ENCODE measurements at places on chromosomes 4 and X.

- DNase-seq: peak; percentile 78
Measured at GRCh38 chr4:99946356-99947189, at the start of gene DNAJB14. Gene DNAJB14, minus strand, starts transcription at chr4:99946618. Its CDS starts 47 bp downstream, at chr4:99946571.

DNA sequence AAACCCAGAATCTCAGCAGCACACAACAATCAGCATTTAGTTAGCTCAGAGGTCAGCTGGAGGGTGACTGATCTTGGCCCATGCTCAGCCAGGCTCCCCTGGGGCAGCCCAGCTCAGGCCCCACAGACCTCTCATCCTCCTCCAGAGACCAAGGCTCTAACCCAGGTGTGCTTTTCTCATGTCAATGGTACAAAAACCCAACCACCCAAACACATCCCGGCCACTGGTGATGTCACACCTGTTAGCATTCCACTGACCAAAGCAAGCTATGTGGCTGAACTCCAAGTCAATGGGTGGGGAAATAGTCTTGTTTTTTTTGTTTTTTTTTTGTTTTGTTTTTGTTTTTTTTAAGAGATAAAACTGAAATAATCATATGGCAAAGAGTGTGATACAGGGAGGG is 77.5 kb downstream of the CYTL1 start:
- no peak for DNase-seq

DNA sequence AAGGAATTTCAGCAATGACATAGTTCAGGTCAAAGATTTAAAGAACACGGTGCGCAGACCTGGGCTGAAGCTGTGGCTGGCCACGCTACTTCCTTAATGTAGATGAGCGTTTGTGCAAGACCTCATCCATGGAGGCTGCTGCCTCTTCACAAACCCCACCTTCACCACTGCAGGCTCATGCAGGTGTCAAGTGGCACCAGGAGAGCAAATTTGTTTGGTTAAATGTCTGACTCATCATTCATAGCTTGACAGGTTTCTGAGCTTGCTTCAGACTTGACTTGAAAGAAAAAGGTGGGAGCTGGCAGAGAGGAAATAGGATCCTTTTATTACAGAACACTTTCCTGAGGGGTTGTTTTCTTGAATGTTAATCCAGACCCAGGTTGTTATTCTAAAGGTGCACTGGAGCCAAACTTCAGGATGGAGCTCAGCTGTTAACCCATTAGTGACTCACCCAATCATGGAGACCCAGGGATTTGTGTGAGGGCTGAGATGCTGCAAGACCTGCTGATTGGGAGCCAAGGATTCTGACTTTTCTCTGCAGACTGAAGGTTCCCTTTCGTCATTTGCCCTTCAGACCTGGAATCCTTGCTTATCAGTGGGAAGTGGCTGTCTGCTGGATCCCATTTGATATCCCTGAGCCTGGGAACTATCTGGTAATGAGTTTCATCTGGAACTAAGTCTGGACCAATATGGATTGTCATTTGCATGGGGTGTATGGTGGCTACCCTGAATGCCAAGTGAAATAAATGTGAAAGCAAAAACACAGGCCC is 315.3 kb downstream of the PTTG2 start:
- DNase-seq: no peak

GRCh38 chrX:31546126-31546525 is 474.3 kb upstream of the FTHL17 start:
- no peak for DNase-seq

DNA sequence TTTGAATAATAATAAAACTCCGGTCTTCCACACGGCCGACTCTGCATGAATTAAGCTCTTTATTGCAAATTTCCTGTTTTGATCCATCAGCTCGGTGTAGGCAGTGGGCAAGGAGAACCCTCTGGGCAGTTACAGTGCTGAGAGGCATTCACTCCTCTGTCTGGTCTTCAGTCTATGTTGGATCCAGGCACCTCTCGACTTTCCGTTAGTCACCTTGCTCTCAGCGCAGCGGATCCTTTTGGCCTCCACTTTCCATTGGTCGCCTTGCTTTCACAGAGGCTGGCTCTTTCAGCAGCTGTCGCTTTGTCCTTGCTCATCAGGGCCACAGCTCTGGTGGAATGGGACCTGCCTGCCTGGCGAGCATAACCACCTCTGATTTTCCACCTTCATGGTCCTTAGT is 52.9 kb downstream of the TRMT44 start:
- DNase-seq: no peak

DNA sequence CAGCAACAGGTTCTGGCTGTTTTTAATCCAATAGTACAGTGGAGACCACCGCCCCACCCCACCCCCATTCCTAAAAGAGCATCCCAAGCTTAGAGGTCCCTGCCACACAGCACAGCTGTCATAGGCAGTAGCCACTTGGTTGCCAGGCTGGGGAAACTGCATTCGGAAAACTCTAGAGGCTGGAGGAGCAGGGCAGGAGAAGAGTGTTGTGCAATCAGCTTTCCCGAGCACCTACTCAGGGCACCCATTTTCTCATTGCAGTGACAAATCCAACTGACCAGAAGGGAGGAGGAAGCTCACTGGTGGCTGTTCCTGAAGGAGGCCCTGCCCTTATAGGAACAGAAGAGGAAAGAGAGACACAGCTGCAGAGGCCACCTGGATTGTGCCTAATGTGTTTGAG is 1.1 kb downstream of the CXCL1 start:
- DNase-seq: no peak

GRCh38 chr4:171067422-171067821 is 745.8 kb upstream of the GALNTL6 start:
- no peak for DNase-seq

DNA sequence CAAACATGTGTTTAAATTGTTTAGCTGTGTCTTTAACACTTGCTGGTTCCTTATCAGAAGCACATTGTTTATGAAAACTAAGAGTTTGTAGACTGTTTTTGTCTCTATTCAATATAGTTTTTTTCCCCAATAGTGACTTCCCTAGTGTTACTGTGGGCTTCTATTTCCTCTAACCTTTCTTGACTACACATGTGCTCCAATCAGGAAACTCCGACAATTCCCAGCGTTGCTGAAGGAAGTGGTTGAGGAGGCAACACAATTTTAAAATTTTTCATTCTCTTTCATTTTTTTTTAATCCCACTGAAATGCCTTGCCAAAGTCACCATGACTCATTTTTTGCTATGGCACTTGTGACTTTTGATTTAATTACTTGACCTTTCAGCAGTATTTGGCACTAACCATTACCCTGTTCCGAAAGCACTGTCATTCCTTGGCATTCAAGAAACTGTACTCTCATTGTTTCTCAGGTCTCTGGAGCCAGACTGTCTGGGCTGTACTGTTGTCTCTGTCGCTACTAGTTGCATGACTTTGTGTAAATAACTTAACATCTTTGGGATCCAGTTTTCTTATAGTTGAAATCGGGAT is 67.6 kb upstream of the FREM3 start:
- no peak for DNase-seq

GRCh38 chrX:39377157-39377556 is 575.9 kb downstream of the MID1IP1 start:
- DNase-seq: no peak

DNA sequence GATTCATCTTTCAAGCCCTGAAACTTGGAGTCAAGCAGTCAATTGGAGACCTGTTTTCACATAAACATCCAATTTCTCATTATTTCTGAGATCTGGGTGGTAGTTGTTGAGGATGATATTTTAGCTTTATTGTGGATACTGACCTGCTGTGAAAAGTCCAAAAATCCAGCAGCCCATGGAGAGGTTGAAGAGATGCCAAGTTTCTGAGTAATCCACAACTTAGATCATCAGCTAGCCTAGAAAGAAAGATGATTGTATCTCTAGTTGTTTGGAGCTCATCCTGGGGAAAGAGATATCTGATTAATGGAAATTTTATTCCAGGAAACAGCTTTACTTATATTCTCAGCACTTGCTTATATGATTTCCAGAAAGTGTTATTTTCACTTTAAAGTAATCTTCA is 48.6 kb upstream of the DCX start:
- no peak for DNase-seq

- peak; percentile 29 for DNase-seq
Measured at GRCh38 chr4:47837094-47837907, 566 bp downstream of the CORIN start.

- no peak for DNase-seq
Measured at GRCh38 chr4:185112104-185112503, 31.0 kb upstream of the SLC25A4 start.

DNA sequence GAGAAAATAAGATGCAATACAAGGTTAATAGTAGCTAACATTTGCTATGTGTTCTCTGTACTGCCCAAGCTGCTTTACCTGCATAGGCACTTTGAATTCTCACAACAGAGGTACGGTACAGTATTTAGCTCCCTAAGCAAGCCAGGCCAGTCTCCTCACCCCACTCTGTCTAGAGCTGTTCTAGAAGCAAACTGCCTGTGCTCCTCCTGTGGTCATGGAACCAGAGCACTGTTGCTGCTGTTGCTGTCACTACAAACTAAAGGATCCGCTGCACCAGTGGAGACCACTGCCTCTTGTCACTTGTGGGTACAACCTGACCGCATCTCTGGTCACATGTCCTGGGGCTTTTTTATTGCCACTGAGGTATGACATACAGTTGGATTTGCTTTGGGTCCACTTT is 19.6 kb downstream of the ZNF330 start:
- DNase-seq: no peak

- no peak for DNase-seq
Measured at GRCh38 chrX:13473442-13474163, 95.8 kb upstream of the EGFL6 start.

DNA sequence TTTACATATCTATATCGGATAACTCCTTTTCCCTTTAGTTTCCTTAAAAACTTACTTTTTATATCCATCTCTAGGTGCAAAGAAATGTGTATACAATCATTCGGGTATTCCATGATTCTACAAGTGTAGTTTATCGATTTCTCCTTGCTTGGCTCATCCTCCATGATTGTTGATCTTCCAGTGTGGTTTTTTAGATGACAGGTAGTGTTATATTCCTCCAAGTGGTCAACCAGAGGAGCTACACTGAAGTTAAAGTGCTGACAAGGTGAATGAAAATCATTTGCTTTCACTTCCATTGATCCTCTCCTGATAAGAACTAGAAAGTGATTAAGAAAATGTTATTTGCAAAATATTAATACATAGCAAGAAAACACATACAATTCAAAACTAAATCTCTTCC is 38.5 kb downstream of the TMEM156 start:
- no peak for DNase-seq

DNA sequence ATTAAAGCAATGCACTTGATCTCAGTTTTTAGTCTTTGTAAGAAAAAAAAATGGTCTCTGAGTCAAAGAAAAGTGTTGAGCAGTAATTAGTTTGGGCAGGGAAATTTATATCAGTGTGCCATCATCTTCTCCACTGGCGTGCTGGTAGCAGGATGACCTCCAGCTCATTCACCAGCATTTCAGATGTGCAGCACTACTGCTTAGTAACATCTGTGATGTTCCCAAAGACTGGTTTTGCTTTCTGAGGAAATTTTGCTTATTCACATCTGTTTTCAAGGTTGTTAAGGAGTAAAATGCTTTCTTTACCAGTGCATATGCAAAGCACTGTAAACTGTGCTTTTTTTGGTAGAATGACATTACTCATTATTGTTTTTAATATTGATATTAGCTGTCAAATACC is 540.4 kb downstream of the TRAM1L1 start:
- no peak for DNase-seq

- DNase-seq: peak; percentile 6
Measured at GRCh38 chrX:77446029-77446585, 1.1 kb upstream of the FGF16 start.

- no peak for DNase-seq
Measured at GRCh38 chr4:96315815-96316214, 475.9 kb downstream of the PDHA2 start.

DNA sequence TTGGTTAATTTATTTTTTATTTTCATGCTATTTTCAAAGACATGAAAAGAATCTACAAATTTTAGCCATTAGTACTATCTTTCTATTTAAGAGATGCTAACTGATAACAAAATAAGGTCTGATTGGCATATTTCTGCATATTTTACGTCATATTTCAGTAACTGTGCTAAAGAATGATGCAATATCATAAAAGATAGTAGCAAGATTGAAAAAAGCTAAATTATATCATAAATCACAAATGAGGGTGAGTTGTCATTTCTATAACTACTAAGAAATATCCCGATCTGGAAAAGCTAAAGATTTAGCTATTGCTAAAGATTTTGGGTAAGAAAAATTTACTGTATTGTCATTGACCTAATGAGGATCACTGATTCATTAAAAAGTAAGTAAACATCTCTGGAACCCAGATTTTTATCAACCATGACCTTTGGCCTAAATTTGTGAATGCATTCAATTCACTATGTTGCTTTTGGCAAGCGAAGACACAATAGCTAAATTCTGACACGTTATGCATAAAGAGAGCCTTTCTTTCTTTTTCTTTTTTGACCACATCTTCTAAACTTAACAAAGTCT is 103.6 kb downstream of the HPGD start:
- no peak for DNase-seq

- DNase-seq: no peak
Measured at GRCh38 chr4:160299608-160300007, 1196.7 kb downstream of the RAPGEF2 start.

GRCh38 chr4:104649631-104650030 is 154.9 kb upstream of the CXXC4 start:
- no peak for DNase-seq

GRCh38 chr4:119648398-119648797 is 19.8 kb upstream of the PDE5A start:
- no peak for DNase-seq

- no peak for DNase-seq
Measured at GRCh38 chrX:149984411-149984810, 46.1 kb upstream of the EOLA2 start.

- no peak for DNase-seq
Measured at GRCh38 chr4:101471201-101471600, 123.9 kb upstream of the PPP3CA start.

GRCh38 chr4:105113800-105114199 is 32.9 kb upstream of the TET2 start:
- no peak for DNase-seq

GRCh38 chr4:152063621-152064240 is 302.9 kb upstream of the GATB start:
- DNase-seq: no peak

GRCh38 chr4:7361280-7361895 is 73.3 kb downstream of the PSAPL1 start:
- no peak for DNase-seq

- DNase-seq: no peak
Measured at GRCh38 chr4:165079476-165079875, 25.8 kb downstream of the TRIM75 start.

DNA sequence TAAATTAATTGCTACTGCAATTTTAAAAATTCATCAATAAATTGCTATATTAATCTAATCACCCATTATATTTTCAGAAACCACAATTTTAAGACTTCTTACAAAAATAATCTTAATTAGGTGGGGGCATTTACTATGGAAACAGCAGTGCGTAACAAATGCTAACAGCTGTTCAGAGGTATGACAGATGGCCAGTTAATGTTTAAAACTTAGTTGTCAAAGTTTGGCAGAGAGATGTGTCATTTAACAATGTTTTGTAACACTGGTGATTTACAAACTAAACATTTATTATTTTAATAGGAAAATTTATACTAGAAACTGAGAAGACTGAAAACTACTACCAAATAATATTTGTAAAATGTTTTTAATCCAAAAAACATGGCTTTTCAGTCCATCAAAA is 85.2 kb upstream of the GPR34 start:
- no peak for DNase-seq

GRCh38 chr4:28482580-28483270 is 1622.1 kb downstream of the STIM2 start:
- no peak for DNase-seq

- no peak for DNase-seq
Measured at GRCh38 chr4:165115301-165115700, 2.6 kb upstream of the TMEM192 start.

GRCh38 chr4:112664611-112665010 is 27.7 kb downstream of the LARP7 start:
- no peak for DNase-seq
